ENCODE measurements at places on chromosomes 5 and 9.
A peak's percentile ranks its signal among the peaks of the same experiment; 100 is the strongest.

DNA sequence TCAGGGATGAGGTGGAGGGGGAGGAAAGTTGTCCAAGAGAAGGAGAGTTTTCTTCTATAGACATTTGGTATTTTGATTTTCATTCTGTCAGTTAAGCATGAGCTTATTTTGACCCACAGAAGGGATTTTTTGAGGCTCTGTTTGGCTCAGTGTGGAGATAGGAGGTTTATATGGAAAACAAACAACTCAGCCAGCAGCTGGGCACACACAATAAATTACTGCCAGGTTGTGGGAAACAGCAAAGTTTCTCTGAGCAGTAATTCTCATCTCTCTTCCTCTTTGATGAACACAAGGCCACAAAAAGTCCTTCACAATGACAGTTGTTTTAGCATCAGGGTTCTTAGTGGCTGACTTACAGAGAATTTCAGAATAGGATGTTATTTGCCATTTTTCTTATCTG lies 486.1 kb downstream of the KDM4C start:
- DNase-seq, result no peak

- no peak for DNase-seq
These were observed 123.5 kb downstream of the SLC24A2 start for GRCh38 chr9:19665146-19665863.

GRCh38 chr5:134438721-134439123 lies 27.0 kb upstream of the CDKN2AIPNL start:
- DNase-seq, result no peak

DNA sequence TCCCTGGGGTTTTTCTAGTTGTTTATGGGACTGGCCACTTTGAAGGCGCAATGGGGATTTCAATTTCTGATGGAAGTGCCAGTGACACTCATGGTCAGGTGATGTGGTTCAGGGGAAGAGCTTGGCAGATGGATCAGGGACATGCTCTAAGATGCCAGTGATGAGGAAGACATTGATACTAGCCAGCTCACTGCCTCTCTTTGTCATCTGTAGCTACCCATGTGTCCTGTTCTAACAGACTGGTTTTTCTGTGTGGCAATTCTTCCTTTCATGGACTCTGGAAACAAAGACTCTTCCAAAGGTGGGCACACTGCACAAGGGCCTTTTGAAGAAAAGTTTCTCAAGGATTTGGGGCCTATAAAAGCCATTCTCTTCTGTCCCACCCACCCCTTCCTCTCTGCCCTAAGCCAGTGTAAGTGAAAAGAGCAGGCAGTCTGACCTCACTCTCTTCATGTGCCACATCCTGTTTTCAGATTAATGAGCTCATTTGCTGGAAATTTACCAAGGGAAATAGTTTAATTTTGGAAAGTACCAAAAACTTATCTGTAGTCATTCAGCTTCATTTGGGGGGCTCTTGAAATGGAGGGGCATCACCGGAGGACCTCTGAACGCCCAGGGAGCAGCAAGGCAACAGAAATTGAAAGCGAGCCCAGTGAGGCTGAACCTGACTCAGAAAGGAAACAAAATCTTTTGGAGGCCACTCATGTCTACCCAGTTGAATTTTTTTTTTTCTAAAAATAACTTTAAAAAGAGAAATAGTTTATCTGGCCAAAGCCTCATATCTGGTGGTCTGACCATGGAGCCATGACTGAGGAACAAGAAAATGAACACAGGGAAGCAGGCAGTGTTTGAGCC lies 4.9 kb upstream of the TRAF1 start:
- peak; percentile 60 for DNase-seq

GRCh38 chr5:90940227-90940995 lies 381.8 kb downstream of the ADGRV1 start:
- DNase-seq, result peak; percentile 70

- DNase-seq, result no peak
These were observed 6.6 kb downstream of the GADD45G start for GRCh38 chr9:89611425-89611824.

DNA sequence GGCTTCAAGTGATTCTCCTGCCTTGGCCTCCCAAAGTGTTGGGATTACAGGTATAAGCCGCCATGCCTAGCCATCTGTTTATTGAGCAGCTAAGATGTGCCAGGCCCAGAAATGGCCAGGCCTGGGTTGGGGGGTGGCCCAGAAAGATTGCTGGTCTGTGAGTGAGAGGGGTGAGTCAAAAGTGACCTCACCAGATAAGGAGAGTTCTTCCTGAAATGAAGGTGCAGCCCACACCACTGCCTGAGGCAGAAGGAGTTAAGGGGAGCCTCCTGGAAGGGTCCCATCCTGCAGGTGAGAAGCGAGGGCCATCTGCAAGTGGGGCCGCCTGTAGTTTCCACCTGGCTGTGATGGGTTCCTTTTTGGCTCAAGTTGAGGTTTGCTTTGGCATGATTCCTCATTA lies 96.9 kb upstream of the KLF4 start:
- no peak for DNase-seq

- DNase-seq, result no peak
These were observed 34.4 kb upstream of the KCNIP1 start for GRCh38 chr5:170469414-170469813.

- DNase-seq, result no peak
These were observed 13.3 kb downstream of the OR13J1 start for GRCh38 chr9:35856882-35857281.

- no peak for DNase-seq
These were observed 332.6 kb upstream of the PDE4D start for GRCh38 chr5:60226128-60226527.

- no peak for DNase-seq
These were observed 25.0 kb upstream of the IL17B start for GRCh38 chr5:149403923-149404745.

DNA sequence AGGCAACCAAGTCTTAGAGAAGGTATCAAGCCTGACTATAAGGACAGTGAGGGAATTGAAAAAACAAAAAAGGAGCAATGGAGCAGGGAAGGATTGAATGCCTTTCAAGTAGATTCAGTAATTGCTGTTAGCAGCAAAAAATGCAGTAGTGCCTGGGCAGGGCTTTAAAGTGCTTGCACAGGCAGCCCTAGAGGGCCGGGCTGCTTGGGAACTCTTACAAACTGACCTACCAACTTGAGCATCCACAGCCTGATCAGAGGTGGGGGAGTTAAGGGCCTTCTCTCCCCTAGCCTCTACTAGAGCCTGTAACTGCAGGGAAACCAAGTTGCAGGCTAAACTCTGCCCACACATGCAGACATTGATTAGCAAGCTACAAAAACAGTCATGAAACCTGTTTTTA lies 19.4 kb downstream of the FXN start:
- no peak for DNase-seq

All from Caki2 (cell line).